ENCODE measurements at places on chromosomes 16 and 17. TPM values are rescaled to one million over a fixed set of nuclear protein-coding genes. Genes with fewer than 3 reads are reported as not detected.

DNA sequence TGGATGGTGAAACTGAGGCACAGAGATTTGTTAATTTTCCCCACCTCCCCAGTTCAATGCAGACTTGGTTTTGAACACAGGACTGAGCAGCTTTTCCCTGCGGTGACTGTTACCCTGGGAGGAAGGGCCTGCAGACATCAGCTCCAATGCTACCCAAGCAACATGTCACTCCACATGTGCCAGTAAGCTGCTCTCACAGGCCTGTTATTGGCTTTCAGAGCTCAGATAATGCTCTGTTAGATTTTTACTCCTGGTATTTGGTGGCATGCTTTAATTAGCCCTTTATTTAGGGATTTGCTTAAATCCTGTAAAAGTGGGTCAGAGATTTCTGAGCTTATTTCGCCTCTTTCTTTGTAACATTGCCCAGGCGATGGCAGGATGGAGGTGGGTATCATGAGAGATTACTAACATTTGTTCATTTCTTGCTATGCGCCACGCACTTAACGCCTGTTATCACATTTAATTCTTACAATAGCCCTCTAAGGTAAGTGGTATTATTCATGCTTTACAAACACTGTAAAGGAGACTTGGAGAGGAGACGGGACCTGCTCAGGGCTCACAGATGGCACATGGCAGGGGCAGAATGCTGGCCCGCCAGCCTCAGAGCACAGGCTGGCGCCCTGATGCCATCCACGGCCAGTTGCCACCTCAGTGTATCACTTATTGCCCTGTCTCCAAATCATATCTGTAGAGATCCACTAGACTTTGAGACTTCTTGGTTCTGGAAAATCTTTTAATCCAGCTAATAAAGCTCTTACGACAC lies 84.0 kb upstream of the CACNG5 start:
- H3K27me3 ChIP-seq, result peaks cover 4% of the 10 kb centered on the region
- no peak overlapping the region for H3K27ac ChIP-seq
- no peak overlapping the region for H3K4me3 ChIP-seq
- no peak for DNase-seq
- peaks cover 5% of the 10 kb centered on the region for H3K4me1 ChIP-seq
- H3K36me3 ChIP-seq, result no peaks in the 10 kb centered on the region

DNA sequence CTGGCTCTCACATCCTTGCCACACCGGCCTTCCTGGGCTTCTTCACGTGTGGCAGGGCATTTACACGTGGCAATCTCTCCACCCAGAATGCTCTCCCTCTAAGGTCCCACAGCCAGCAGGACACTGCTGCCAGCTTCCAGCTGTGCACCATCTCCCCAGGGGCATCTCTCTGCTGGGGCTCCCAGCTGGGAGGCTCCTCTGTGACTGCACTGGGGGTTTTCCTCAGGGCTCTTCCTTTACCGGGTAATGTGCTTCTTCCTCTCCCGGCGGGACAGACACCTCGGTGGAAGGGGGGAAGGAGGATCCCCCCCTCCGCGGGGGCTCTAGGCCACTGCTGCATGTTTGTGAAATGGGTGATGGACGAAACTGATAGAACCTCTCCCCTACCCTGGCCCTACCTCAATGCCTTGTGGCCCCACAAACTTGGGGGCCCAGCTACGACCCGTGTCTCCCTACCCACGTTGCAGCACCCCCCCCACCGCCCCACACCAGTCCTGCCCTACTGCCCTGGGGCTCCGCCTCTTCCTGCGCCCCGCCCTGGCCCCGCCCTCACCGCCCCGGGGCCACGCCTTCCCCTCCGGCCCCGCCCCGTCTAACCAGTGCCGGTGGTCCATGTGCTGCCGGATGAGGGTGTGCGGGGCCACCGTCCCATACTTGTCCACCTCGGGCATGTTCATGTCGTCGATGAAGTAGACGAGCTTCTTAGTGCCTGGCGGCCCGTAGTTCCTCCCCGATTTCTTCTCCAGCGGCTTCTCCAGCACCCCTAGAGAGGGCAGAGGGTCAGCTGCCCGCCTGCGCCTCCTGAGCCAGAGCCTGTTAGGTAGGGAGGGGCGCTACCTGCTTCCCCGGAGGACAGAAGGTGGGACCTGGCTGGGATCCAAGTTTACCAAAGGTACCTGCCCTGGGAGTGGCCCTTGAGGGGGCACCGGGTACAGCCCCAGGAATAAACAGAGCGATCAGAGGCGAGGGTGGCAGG lies 92.6 kb downstream of the DNAH17 start:
- peak overlapping the region; percentile 78 for H3K4me3 ChIP-seq
- H3K27me3 ChIP-seq, result peaks cover 9% of the 10 kb centered on the region
- no peaks in the 10 kb centered on the region for H3K36me3 ChIP-seq
- peaks cover 12% of the 10 kb centered on the region for H3K4me1 ChIP-seq
- peak; percentile 61 for DNase-seq
- no peak overlapping the region for H3K27ac ChIP-seq

DNA sequence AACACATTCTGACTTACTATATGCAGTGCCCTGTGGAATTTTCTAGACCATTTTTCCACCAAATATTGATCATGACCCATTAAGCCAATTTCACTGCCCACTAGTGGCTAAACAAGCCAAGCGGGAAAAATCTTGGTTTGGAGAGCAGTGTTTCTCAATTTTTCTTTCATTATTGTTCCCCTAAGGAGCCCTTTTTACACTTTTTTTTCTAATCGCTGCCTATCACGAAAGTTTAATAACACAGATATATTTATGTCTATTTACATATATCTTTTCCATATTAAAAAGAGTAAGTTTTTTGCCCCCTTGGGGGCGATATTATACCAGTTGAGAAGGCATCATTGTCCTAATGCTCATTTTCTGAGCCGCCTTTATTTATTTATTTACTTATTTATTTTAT lies 10.8 kb upstream of the TLCD3B start:
- H3K36me3 ChIP-seq, result peaks cover 5% of the 10 kb centered on the region
- DNase-seq, result no peak
- no peaks in the 10 kb centered on the region for H3K4me1 ChIP-seq
- no peak overlapping the region for H3K27ac ChIP-seq
- no peak overlapping the region for H3K4me3 ChIP-seq

- H3K4me1 ChIP-seq, result peaks cover 5% of the 10 kb centered on the region
- no peak overlapping the region for H3K27ac ChIP-seq
- no peak for DNase-seq
- H3K36me3 ChIP-seq, result no peaks in the 10 kb centered on the region
These were observed 10.2 kb upstream of the ETV4 start for GRCh38 chr17:43556292-43556691.

Gene ENPP7
- not detected for total RNA-seq
